Stimulated activated CD8-positive, alpha-beta memory T cell treated with anti-CD3 and anti-CD28 coated beads, Interleukin-4, amount 100 ng/mL, for 4 hours (primary cell): ENCODE measurements at places on chromosomes 4 and X.

DNA sequence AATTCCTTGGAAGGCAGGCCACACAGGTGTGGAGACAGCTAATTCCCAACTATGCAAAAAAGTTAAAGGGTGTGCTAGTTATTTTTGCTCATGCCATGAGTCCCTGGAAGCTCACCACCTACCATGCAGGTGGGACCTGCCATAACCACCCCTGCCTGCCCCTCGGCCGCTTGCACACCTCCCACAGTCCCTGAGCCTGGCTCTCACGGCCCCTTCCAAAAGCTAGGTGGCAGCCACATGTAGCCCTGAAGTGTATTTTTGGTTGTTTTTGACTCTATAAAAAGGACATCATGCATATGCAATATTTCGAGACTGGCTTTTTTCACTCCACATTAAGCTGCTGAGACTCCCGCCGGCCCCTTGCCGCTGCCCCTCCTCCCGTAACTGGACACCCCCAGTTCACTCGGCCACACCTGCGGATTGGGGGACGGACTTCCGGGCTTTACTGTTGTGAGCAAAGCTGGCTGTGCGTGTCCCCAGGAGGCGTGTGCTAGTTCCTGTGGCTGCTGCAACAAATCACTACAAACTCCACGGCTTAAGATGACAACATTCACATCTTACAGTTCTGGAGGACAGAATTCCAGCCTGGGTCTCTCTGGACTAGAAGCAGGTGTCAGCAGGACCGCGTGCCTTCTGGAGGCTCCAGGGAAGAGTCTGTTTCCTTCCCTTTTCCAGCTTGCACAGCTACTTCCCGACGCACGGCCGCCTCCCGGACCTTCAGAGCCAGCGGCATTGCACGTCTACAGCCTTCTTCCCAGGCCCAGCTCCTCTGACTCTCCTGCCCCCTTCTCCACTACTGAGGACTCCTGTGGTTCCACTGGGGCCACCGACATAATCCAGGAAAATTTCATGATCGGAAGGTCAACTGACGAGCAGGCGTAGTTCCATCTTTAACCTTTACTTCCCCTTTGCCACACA lies 24.8 kb downstream of the ZFYVE28 start:
- no peak for DNase-seq

DNA sequence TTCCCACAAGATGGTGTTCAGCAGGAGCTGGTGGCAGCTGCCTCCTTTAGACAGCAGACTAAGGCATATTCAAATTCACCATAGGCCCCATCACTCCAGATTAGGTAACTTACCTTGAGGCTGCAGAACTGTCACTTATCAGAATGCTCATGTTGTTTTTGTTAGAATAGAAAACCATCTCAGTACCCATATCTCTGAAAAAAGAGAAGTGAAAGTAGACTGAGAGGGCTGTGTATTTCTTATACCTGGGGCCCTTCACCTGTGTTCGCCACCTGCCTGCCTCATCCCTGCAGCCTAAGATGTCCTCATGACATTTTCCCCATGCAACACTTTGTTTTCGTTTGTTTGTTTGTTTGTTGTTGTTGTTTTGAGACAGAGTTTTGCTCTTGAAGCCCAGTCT lies 32.9 kb upstream of the SPRY1 start:
- DNase-seq = no peak

- no peak for DNase-seq
Observed at GRCh38 chrX:100076031-100076430, 334.0 kb downstream of the PCDH19 start.

- no peak for DNase-seq
Observed at GRCh38 chr4:48958582-48958981, 27.5 kb upstream of the CWH43 start.

DNA sequence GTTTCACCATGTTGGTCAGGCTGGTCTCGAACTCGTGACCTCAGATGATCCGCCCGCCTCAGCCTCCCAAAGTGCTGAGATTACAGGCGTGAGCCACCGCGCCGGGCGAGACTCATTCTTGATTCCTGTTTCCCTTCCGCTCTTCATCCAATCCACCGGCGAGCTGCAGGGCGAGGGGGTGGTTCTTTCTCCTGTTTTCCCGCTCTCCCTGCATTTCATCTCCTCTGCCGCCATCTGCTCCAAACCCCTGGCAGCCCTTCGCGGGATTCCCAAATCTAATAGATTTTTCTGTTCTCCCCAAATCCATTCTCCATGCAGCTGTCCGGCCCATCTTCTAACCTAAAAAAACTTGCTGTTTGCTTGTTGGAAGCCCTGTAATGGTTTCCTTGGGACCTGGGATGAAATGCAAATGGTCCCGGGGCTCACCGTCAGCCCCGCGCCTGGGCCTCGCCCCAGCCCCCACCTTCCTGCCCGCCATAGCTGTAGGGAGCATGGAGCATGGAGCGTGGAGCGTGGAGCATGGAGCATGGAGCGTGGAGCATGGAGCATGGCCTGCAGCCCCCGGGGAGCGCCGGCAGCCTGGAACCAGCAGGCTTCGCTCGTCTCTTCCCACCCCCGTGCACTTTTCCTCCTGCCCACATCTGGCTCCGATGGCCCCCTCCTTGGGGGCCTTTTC lies 1.1 kb downstream of the ZFP42 start:
- DNase-seq = no peak

DNA sequence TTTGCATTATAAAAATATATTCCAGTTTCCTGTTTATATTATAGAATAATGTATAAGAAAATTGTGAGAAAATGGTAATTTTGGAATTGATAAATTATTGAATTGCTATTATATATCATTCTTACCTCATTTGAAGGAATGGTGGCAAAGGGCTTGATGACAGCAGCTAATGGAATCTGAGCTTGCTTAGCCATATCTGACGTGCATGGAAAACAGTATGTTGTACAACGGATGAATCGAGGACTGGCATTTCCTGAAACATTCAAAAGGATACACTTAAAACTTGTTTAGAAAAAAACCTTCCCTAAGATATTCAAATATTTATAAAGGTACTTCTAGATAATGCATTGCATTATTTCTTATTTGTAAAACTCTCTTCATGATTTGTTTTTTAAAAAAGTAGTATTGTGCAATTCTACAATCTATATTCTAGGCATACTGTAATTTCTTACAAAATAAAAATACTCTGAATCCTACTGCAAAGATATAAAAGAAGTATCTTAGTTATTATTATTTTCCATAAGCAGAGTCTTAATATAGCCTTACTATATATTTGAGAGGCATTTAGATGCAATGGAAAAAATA lies 38.3 kb downstream of the SEC24D start:
- no peak for DNase-seq

DNA sequence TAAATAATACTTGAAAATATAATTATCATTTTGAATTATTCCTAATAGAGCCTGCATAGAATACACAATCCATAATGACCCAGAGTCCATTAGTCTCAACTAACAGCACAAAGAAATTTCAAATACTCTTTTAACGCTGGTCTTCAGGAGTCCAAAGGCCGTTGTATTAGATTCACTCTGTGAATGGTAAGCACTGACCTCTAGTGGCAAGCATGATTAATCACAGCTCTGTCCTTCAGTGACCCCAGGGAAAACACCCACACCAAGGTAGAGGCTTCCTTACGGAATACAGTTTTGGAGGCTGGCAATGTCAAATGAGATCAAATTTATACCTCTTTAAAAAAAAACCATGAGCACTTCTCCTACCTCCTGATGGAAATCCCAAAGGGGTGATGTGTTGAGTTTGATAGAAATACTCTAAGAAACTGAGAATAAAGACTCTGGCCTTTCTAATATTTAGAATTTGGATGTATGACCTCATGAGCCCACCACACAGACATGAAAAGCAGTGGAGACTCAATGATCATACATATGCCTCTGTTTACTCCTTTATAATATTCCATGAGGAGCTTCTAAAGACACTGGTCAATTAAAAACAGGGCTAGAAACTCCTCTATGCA lies 147.2 kb upstream of the DKK2 start:
- no peak for DNase-seq

DNA sequence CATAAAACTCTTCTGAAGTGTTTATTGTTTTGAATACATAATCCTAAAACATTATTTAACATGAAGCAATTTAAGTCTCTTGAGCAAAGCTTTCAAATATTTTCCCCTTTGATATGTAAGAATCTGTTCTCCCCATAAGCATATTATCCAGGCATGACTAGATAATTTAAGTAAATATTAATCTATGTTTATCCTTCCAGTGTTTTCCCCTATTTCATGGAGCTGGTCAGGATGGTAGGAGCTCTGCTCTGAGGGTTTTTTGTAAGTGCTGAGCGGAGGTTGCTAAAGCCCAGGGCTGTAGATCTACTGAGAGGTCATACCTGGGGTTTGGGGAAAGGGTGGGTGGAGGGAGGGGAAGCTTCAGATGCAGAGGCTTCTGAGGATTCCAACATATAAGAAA lies 258.9 kb upstream of the SFRP2 start:
- DNase-seq = no peak

DNA sequence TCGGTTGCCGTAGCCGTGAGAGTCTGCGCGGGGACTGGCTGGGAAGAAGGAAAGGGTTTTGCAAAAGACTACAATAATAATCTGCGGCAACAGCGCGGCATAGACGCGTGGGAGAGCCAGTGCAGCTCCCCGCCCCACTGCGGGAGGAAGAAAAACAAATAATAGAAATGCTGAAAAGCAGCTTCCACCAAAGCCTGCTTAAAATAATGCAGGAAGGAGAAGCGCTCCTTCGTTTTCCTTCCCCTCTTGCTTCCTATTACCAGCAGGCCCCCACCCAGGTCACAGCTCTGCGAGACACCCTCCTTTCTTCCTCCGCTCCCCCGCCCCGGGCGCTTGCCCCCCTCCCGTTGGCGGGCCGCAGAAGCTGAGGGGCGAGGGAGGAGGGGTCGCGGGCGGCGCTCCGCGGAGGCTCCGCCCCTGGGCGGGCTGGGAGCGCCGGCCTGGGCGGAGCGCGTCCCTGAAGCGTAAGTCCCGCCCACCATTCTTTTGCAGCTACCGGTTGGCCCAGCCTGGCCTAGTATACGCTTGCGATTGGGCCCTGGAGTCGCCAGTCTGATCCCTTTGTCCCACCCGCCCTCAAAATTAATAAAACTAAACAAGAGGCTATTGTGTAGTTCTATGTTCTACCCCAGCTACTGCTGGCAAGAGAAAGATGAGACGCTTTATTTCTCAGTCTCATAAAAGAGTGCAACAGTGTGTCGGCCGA lies 636 bp upstream of the AMOT start:
- DNase-seq = peak; percentile 56

GRCh38 chr4:42750091-42750490 lies 93.2 kb upstream of the ATP8A1 start:
- no peak for DNase-seq

DNA sequence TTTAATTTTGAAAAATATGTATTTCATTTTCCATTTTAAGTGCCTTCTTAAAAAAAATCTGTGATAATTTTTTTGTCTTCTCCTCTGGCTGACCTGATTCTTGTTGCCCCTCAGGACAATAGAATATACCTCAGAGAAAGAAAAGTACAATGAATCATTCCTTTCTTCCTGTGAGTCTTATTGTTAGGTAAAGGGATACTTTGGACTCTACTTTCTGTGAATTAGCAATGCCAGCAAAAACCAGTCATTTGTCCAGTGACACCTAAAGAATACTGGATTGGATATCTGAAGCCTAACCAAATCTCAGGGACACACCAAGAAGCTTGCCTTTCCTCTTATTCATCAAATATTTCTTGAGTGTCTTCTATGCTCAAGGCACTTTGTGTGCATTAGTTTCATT lies 102.1 kb downstream of the AREG start:
- no peak for DNase-seq

GRCh38 chrX:68693481-68694434 lies 46.3 kb downstream of the STARD8 start:
- DNase-seq = no peak

- no peak for DNase-seq
Observed at GRCh38 chr4:48943387-48943786, 36.8 kb upstream of the OCIAD2 start.

DNA sequence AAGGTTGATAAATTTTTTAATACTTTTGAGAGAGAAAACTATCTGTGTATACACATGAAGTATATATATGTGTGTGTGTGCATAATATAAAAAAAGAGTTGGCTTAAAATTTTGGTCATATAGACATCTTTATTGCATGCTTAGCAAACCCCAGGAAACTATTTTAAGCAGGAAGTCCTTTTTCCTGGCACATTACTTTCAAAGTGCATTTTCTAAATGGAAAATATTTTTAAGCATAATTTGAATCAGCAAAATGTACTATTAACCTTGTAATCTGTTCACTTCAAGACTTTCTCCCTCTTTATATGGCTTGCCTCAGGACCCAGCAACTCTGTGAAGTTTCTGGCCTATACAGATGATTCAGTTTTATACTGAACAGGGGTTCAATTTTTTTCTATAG lies 106.3 kb downstream of the CDS1 start:
- no peak for DNase-seq

- DNase-seq = no peak
Observed at GRCh38 chrX:17836830-17837229, 24.3 kb downstream of the RAI2 start.

- no peak for DNase-seq
Observed at GRCh38 chrX:74579597-74580198, 34.7 kb downstream of the RLIM start.

GRCh38 chr4:127641524-127641923 lies 8.8 kb downstream of the INTU start:
- DNase-seq = no peak

GRCh38 chr4:17272154-17272553 lies 239.7 kb downstream of the QDPR start:
- DNase-seq = no peak

- peak; percentile 45 for DNase-seq
Observed at GRCh38 chrX:119690921-119691716, 1.8 kb downstream of the SEPTIN6 start.

- no peak for DNase-seq
Observed at GRCh38 chrX:26414534-26414933, 198.6 kb downstream of the MAGEB5 start.

GRCh38 chrX:153909024-153909979 lies 4.8 kb downstream of the AVPR2 start:
- no peak for DNase-seq

DNA sequence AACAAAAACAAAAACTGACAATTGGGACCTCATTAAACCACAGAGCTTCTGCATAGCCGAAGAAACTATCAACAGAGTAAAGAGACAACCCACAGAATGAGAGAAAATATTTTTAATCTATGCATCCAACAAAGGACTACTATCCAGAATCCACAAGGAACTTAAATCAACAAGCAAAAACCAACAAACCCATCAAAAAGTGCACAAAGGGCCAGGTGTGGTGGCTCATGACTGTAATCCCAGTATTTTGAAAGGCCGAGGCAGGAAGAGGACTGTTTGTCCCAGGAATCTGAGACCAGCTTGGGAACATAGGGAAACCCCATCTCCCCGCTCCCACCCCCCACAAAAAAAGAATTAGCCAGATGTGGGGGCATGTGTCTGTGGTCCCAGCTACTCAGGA lies 10.7 kb downstream of the C4orf51 start:
- DNase-seq = no peak

GRCh38 chrX:73134741-73135140 lies 55.4 kb upstream of the PABPC1L2A start:
- DNase-seq = no peak

GRCh38 chr4:33715841-33716395 lies 2528.4 kb downstream of the ARAP2 start:
- DNase-seq = no peak

- no peak for DNase-seq
Observed at GRCh38 chrX:106917830-106918500, 2.2 kb upstream of the CLDN2 start.
